ENCODE measurements at places on chromosomes 12 and 14.

- DNase-seq: no peak
Observed at GRCh38 chr12:51729331-51729730, 119.2 kb downstream of the FIGNL2 start.

DNA sequence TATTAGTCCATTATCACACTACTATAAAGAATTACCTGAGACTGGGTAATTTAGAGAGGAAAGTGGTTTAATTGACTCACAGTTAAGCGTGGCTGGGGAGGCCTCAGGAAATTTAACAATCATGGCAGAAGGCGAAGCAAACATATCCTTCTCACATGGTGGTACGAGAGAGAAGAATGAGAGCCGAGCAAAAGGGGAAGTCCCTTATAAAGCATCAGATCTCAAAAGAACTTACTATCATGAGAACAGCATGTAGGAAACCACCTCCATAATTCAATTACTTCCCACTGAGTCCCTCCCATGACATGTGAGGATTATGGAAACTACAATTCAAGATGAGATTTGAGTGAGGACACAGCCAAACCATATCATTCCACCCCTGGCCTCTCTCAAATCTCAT lies 422.6 kb downstream of the MDGA2 start:
- DNase-seq: no peak

DNA sequence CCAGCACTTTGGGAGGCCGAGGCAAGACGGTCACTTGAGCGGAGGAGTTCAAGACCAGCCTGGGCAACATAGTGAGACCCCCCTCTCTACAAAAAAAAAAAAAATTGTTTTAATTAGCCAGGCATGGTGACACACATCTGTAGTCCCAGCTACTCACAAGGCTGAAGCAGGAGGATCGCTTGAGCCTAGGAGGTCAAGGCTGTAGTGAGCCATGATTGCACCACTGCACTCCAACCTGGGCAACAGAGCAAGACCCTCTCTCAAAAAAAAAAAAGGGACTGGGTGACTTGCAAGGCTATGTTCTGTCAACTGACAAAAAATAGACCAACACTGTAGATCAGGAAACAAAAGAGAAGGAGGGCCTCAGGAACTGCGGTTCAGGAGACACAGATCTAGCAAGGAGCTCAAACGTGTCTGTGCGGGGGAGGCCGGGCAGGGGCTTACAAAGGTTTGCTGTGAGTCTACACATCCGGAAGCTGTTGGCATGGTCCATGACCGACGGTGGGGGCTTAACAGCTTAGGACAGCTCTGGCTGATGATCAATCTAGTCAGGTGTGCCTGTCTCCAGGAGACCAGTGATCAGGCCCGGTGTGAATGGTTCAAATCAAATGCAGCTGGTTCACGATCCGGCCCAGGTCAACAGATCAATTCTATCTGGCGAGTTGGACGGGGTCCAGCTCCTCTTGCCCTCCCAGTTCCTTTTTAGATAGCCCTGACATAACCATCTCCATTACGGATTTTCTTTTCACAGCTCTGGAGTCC lies 31.7 kb upstream of the INF2 start:
- DNase-seq: no peak

- no peak for DNase-seq
Observed at GRCh38 chr12:79826267-79827128, 108.4 kb downstream of the PPP1R12A start.

DNA sequence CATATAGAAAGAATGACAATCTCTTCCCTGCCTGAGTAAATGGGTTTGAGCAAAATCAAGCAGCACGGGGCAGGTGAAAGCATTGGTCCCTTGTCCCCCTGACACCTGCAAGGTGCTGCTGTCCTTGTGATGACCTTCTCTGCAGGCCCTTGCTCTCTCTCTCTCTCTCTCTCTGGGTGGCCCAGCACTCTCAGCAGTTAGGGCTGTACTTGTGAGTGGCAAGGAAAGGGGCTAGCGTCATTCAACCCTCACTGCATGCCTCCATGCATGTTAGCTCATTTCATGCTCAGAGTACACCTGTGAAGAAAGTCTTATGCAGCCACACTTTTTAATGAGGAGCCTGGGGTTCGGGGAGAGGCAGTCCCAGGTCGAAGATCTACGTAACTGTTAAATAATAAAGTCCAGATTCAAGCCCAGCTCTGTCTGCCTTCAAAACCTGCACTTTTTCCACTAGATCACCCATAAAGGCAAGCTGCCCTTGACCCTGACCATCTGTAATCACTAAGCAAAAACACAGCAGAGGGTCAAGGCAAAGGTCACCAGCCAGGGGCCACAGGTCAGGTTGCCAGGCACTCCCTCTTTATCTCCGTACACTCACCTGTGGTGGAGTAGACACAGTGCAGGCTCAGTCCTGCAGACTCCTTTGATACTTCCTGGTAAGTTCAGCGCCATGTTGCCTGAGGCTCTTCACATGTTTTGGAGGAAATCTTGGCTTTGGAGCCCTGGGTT lies 44.9 kb upstream of the CLMN start:
- DNase-seq: no peak

DNA sequence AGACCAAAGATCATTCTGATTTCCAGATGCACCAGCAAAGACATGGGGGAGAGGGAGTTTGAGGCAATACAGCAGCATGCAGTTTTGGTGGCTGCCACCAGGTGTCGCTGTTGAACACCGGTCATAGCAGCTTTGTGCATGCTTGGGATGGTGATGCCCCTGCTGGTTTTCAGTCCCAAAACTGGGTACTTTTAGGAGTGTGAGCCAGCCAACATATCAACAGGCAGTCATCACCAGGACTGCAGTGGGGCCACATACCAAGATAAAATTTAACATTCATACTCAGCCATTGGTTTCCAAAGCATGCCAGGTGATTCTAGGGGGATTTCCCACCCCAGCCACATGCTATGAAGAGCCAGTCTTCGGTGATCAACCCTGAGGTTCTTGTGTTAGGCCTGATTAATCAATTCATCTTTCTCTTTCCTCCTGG lies 64.2 kb downstream of the PHETA1 start:
- DNase-seq: peak; percentile 8

DNA sequence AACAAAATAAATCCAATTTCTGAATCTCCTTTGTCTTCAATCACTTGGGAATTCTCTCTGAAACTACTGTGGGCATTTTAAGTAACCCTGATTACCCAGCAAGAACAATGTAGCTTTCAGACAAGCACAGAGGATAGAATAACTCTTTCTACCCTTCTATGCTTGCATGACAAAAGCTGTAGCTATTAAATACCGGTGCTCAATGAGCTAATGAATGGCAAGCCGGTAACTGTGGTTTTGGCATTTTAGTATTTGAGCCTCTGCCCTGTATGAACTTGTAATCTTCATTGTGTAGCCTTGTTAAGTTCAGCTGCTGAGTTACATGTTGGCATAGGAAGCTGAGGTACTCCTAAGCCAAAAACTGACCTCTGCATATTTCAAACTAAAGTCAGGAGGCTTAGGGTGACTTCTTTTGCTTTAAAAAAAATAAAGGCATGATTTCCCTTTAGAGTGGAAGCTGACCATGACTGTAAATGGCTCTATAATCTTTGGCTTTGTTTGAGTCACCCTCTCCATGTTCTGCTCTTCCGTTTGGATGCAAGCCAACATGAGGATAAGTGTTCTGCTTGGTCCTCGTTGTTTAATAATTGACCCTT lies 171.0 kb upstream of the HIF1A start:
- no peak for DNase-seq

DNA sequence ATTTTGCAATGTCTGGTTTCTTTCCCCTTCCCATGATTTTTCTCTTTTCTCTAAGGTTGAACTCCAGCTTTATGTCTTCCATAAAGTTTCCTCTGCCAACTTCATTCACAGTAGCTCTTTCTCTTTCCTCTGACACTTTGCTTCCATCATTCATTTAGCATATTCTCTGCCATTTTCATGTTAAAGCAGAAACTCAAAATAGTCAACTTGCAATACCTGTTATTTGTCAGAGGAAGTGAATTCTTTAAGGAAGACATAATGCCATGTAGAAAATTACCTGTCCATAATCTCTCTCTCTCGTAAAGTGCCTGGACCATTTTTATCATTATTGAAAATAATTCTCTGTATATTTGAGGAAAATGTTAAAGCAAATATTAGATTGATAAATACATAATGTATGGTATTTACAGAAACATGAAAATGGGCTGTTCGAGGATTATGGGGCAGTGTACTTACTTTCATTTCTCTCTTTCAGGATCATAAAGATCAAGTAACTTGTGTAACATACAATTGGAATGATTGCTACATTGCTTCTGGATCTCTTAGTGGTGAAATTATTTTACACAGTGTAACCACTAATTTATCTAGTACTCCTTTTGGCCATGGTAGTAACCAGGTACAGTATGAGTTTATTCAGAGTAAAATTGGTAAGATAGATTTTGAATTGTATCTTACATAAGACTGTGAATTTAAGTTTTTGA lies 12.6 kb downstream of the NEDD1 start:
- no peak for DNase-seq

GRCh38 chr12:47824198-47824597 lies 4.5 kb upstream of the HDAC7 start:
- no peak for DNase-seq

Measured in AML-193 (cell line).